NCI-H187 (cell line): ENCODE measurements at places on chromosomes 5 and 9.

DNA sequence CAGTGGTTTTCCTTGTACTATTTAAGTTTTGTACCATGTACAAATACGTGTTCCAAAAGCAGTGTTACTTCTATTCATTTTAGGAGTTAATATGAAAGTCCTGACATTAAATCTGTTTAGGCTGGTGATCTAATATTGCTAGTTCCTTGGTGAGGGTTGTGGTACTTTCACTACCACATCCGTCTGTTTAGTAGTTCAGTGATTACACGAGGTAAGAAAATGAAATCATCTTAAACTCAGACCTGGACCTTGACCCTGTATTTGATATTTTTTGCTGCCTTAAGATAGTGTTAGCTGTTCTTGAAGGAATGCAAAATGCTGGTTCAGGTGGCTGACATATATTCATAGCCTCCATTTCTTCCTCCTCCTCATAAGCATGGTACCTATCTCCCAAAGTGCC is 50.3 kb downstream of the MTAP start:
- no peak for DNase-seq

DNA sequence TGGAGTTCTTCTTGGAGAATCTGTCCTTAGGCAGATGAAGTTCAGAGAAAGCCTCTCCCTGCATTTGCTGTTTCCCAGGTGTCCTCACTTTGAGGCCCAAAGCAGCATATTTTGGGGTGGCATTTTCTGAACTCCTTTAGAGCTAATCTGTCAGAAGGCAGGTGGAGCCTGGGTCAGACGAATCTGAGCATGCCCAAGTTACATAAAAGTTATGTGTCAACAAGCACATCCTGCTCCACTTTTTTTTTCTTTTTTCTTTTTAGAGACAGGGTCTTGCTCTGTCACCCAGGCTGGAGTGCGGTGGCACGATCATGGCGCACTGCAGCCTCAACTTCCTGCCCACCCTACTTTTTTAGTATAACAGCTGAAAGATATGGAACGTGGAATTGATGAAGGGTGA is 41.3 kb upstream of the HSPA9 start:
- DNase-seq, result no peak

DNA sequence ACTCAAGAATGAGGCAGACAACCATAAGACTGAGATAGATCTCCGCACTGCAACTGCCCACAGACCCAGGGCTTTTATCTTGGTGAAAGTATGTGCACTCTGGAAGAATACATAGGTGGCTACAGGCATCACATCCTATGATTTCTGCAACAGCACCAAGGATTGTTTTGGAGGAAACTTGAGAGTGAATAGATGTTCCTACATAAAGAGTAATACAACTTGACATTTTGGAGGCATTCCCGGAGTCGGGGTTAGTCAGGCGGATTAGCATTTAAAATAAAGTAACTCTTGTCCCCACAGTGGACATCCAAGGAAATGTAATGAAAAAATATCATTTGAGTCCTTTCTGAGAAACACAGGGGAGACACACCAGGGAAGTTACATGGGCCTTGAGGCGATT is 26.7 kb downstream of the TMEM174 start:
- no peak for DNase-seq

- no peak for DNase-seq
These were observed 11.2 kb downstream of the ACO1 start for GRCh38 chr9:32395510-32396216.

DNA sequence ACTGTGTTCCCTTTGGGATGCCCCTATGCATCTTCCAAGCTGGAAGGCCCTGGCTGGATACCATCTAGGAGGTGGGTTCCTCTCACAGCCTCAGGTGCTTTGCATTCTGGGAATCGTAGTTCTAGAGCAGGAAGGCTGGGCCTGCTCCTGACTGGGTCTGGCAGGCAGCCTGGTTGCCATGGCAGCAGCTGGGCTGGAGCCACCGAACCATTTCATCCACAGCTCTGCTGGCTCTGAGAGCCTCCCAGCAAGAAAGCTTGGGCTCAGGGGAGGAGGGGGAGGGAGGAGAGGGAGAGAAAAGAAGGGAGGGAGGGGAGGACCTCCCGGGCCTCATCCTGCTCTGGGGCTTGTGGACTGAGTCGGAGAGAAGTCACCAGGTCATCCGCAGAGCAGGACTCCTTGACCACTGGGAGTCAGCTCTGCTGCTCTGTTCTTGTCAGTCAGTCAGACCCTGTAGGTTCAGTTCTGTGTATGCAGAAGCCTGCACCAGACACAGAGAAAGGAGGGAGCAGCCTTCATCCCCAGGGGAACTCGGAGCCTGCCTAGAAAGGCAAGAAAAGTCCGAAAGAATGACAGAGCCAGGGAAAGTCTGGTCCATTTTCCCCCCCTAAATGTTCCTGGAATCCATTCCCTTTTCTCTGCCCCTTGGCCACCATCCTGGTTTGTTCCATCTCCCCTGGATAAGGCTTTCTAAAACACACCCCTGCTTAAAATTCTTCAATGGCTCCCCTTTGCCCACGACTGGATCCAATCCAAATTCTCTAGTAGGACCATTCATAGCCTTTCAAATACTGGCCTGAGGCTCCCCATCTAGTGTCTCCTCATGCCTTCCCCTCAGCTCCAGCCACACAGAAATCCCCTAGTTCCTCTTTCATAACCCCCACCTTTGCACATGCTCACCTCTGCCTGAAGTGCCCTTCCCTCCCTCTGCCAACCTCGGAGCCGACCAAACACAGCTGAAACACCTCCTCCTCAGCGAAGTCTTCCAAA is 65.4 kb upstream of the ARAP3 start:
- peak; percentile 88 for DNase-seq

DNA sequence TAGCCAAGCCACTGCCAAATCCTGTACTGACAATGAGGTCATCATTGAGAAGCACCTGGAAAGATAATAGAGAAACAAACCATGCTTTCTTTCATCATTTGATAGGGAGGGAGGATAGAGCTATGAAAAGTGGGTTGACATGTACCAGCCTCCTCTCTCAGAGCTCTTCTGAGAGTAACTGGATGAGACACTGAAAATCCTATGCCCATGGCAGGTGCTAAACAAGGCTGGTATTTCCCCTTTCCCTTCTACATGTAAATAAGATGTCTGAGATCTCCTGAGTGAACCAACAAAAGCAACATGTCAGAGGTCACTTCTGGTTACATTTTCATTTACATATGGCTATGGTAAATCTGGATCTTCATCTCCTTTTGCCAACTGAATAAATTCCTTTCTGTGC is 45.3 kb upstream of the TRAF1 start:
- DNase-seq, result no peak

- no peak for DNase-seq
These were observed 52.6 kb upstream of the KLF9 start for GRCh38 chr9:70466976-70467561.

GRCh38 chr9:93668261-93668871 is 92.0 kb downstream of the PHF2 start:
- no peak for DNase-seq

- no peak for DNase-seq
These were observed 52.0 kb downstream of the CEMIP2 start for GRCh38 chr9:71716138-71716909.

- DNase-seq, result no peak
These were observed 19.6 kb downstream of the BAAT start for GRCh38 chr9:101365181-101365580.

- no peak for DNase-seq
These were observed 198.1 kb upstream of the TRPC7 start for GRCh38 chr5:136563489-136563888.

GRCh38 chr5:150778088-150778516 is 455 bp upstream of the SMIM3 start:
- no peak for DNase-seq

DNA sequence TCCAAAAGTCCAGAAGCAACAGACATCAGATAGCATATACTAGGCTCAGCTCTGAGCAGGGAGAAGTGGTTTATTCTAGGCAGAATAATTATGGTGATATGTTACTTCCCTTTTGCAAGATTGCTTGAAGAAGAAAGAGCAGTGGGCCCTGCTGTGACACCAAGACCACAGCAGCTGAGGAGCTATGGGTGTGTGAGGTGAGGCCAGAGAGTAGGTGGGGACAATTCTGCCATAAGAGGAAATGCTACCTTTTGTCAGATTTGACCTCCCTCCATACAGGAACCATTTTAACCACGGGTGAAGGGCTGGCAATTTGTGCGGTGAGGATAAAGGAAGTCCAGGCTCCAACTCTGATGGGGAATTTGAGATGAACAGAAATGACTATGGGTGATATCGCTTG is 51.3 kb downstream of the TNFSF15 start:
- no peak for DNase-seq

DNA sequence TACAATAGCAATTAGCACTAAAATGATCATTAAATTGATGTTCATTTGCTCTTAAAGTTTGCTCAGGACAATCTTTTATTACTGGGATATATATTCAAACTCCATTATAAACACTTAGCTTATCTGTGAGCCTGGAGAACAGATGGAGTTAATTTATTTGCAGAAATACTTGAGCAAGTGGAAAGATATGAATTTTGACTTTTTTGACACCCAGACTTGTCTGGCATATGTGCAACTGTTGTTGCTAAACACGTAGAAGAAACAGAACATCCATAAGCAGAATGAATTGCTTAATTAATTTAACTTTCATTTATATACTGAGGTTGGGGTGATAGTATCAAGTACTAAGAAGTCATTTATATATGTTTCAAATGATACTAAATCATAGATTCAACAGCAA is 820.7 kb upstream of the TYRP1 start:
- DNase-seq, result no peak

DNA sequence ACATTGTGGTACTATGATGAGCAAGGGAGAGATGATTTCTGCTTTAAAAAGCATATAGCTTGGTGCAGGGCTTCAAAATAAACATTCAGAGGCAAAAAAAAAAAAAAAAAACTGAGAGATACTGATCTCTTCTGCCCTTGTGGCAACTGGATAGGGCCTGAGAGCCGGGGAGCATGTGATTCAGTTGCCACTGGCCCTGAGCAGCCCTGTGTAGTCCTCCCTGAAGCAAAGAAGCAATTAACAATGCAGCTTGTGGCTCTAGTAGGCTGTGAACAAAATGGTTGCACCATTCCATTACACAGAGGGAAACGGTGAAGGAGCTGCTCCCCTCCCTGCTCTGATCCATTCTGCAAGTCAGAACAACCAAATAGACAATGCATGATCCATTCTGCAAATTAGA is 347.5 kb upstream of the DAB2 start:
- no peak for DNase-seq

GRCh38 chr9:1879501-1879900 is 135.6 kb upstream of the SMARCA2 start:
- DNase-seq, result no peak

DNA sequence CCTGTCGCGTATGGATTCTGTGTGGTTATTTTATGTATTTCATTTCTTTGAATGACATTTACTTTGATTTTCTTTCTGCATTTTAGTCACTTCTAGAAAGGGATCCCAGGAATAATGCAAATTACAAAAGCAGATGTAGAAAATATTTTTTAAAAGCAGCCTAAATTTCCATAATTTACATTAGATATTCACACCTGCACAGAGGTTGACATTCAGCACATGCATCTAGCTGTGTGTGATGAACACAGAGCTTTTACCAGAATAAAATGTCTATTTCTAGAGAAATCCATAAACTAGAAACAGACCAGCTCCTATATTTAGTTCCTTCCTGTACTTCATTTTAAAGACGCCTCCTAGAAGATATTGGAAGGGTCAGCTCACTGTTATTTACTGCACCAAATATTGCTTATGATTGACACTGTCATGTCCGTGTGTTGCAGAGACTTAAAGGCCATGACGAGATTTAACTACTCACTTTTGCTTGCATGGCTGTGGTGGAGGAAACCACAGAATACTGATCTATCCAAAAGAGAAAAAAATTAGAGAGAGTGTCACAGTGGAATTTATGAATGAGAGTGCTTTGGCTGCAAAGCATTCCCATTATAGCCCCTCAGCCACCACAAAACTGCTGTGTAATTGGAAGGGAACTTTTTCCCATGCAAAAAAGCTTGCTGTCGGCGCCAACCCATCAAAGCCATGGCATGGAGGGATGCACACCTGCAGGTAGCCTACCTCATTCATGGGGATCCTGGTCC is 58.1 kb downstream of the EBF1 start:
- DNase-seq, result no peak
